ENCODE measurements at places on chromosomes 4 and X.

GRCh38 chr4:11487868-11488544 lies 59.3 kb upstream of the HS3ST1 start:
- no peak for DNase-seq

DNA sequence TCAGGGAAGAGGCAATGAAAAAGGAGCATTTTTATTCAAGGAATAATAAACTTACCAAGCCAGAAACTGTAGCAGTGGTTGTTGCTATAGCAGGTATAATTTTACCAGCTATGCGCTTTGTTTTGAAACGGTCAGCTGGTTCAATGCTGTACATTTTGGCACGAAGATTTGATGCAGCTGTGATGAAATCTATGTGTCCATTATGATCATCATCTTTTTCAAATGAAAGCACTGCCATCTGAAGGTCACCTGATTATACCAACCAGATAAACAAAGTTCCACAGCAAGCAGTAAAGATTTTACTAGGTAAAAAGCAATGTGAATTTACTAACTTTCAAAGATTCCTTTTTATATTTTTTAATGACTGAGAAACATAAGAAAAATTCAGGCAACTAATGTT lies 66.4 kb downstream of the STAP1 start:
- no peak for DNase-seq

DNA sequence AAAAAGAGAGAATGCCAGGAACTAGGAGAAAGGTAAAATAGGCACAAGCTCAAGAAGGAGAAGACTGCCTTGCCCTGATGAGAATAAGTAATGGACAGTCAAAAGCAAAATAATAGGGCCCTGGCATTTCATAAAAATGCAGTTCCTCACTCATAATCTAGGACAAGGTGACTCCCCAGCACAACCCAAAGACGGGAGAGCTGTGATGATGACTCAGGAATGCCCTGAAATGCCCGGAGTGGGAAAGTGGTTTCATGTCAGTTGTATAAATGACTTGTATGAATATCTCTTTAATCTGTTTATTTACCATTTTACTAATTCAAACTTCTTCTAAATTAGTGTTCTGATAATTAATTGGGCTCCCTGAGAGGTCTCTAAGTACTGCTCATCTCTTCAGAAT lies 28.8 kb upstream of the SETD7 start:
- no peak for DNase-seq

DNA sequence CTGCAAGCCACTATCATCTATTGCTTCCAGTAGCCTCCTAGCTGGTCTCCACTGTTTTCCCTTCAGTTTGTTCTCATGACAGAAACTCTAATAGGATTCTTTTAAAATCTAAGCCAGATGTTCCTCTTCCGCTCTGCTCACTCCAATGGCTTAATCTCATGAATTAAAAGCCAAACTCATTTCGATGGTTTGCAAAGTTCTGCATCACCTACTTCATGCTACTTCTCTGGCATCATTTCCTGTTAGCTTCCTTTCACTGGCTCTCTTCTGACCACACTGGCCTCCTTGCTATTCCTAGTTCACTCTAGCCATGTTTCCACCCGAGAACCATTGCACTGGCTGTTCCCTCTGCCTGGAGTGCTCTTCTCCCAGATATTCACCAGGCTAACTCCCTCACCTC lies 102.0 kb upstream of the LSM6 start:
- peak; percentile 57 for DNase-seq

- no peak for DNase-seq
These were observed 22.7 kb downstream of the DYNLT3 start for GRCh38 chrX:37824491-37825214.

GRCh38 chr4:61049018-61049417 lies 151.1 kb upstream of the ADGRL3 start:
- DNase-seq = no peak

GRCh38 chrX:46325312-46325877 lies 219.8 kb downstream of the ZNF674 start:
- DNase-seq = peak; percentile 4

GRCh38 chr4:76896614-76897535 lies 1.1 kb downstream of the SOWAHB start:
- no peak for DNase-seq

- peak; percentile 24 for DNase-seq
These were observed 41.4 kb upstream of the NDST4 start for GRCh38 chr4:115154826-115155225.

DNA sequence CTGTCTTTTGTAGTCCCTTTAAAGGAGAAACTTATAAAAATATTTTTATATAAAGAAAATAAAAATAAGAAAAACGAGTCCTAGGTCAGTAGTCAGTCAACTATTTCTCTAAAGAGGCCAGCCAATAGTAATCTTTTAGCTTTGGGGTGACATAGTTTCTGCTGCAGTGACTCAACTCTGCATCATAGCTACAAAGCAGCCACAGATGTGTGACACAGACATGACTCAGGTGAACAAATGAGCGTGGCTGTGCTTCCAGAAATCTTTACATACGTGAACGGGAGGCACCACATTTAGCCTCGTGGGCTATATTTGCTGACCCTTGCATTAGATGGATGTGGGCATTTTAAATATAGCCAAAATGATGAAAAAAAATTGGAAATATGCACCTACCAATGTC lies 1862.5 kb upstream of the TENM3 start:
- no peak for DNase-seq

GRCh38 chr4:76758290-76758882 lies 139.6 kb downstream of the SOWAHB start:
- DNase-seq = no peak

DNA sequence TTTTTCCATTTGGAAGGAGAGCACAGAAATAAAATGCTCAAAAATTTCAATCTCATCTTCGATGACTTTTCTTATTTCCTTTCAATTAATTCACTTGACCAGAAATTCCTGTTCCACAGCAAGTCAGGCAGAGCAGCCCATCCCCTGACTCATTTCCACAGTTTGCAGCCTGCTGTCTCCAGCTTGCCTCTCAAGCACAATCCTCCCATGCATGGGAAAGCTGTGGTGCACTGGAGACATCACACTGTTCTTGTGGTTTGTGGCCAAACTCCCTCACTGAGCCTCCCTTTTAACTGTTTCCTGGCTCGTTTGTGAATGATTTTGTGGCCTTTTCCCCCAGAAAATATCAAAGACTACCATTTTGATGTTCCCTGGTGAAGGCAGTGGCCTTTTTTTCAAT lies 114.0 kb upstream of the ENPEP start:
- DNase-seq = no peak

GRCh38 chr4:176323511-176324160 lies 3.9 kb downstream of the SPCS3 start:
- DNase-seq = no peak

GRCh38 chrX:19225909-19226308 lies 103.6 kb upstream of the ADGRG2 start:
- no peak for DNase-seq

Data from AG09319 (cell line).